Natural killer cell treated with Interleukin-12 subunit alpha and Interleukin-12 subunit beta and Interleukin-15 and Interleukin-18, amount 100 ng/mL, for 72 hours (primary cell): ENCODE measurements at places on chromosomes 16 and 17. TPM values are rescaled to one million over a fixed set of nuclear protein-coding genes. Genes with fewer than 3 reads are reported as not detected.

DNA sequence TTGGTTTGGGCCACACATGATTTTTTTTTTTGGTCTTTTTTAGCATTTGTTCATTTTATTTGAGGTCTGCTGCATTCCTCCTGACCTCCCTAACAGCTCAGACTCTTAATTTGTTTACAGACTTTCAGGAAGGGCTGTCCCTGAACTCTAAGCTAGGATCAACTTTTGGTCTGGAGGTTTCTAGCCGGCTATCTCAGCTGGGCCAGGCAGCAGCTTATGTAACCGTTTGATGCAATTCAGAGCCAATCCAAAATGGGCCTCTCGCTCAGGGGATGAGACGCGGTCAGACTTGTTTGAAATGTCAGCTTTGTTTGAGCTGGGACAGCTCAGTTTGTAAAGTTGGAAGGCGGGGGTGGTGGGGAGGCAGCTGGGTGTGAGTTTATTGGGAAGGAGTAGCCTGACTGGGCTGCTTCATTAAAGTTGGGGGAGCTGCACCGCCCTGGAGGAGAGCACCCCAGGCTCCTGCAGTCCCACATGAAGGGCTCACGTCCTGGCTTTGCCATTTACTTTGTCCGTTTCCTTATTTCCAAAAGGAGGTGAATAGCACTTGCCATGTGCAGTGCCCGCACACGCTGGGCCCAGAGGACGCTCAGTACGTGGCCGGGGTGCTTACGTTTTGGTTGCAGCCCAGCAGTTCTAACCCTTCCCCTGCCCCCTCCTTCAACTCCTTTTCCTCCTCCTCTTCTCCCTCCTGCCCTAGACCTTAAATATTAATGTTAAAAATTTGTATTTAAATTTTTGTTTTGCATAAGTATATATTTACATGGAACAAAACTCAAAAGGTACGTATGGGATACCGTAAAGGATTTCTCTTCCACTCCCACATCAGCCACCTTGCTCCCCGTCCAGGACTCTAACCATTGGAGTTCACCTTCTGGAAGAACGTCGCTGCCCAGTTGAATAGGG lies 121.2 kb downstream of the SNX29 start:
- DNase-seq: no peak

- no peak for DNase-seq
Measured at GRCh38 chr16:74455619-74456289, 34.5 kb upstream of the CLEC18B start.

DNA sequence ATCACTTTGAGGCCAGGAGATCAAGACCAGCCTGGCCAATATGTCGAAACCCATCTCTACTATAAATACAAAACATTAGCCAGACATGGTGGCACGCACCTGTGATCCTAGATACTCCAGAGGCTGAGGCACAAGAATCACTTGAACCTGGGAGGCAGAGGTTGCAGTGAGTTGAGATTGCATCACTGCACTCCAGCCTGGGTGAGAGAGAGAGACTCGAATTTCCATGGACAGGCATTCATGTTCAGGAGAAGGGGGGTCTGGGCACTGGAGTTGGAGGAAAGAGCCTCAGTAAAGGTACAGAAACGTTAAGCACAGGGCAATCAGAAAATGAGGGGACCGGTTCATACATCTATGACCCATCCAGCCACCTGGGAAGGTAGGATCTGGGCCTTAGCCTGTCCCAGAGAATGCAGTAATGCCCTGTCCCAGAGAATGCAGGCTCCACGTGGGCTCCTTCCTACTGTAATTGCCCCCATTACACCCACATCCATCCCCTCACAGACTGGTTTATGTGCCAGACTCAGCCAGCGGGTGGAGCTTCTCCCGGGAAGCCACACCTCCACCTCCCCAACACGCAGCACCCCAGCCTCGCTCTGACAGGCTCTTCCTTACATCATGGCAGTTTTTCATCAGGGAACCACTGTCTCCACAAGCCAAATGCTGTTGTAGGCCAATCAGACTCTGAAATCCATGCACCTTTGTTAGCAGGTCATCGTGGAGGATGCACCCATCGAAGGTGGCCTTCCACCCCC lies 21.6 kb upstream of the ARL4D start:
- DNase-seq: no peak

- DNase-seq: no peak
Measured at GRCh38 chr16:6335072-6335471, 997.6 kb upstream of the RBFOX1 start.

DNA sequence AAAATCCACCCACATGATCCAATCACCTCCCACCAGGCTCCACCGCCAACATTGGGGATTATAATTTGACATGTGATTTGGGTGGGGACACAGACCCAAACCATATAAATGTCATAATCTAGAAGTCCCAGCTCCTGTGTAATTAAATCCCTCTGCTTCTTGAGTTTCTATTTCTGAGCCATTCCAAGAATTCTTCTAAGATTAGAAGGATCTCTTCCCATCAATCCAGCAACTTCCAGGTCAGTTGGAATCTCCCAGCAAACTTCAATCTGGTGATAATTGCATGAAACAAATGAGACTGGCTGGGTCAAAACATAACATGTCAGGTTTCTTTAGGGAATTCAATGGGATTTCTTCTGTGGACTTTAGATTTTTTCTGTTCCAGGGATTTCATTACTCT lies 127.8 kb upstream of the CDH5 start:
- no peak for DNase-seq

- no peak for DNase-seq
Measured at GRCh38 chr17:28105501-28105900, 63.0 kb downstream of the NLK start.

ABCA6 gene
- 1.1 TPM for total RNA-seq

TBC1D3I gene
- total RNA-seq: 0.67 TPM

ETV4 gene
- total RNA-seq: 2.1 TPM
